Naive thymus-derived CD4-positive, alpha-beta T cell (primary cell): ENCODE measurements at places on chromosomes 7 and 10. TPM values are rescaled to one million over a fixed set of nuclear protein-coding genes. Genes with fewer than 3 reads are reported as not detected.

GRCh38 chr7:148436571-148436970 is 154.0 kb upstream of the C7orf33 start:
- no peak for DNase-seq
- no peaks in the 10 kb centered on the region for H3K4me1 ChIP-seq
- H3K36me3 ChIP-seq: no peaks in the 10 kb centered on the region
- no peak overlapping the region for H3K27ac ChIP-seq
- no peaks in the 10 kb centered on the region for H3K27me3 ChIP-seq

The PRLHR gene
- total RNA-seq: not detected

DNA sequence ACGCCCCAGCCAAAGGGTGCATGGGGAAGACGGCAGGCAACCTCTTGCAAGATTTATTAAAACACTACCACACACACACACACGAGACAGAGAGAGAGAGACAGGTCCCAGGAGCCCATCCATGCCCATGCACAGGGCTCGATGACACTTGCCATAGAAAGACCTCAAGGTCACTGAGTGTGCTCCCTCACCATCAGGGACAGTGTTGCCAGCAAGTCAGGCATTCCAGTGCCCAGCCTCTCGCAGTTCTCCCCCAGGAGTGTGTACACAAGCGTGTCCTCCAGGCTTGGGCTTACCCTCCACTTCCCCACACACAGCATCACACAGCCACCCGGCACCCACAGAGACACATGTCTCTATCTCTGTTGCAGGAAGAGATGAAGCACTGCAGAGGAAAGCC is 46.8 kb upstream of the SLF2 start:
- H3K4me3 ChIP-seq: no peak overlapping the region
- H3K27ac ChIP-seq: no peak overlapping the region
- DNase-seq: no peak
- H3K27me3 ChIP-seq: peaks cover 3% of the 10 kb centered on the region
- H3K4me1 ChIP-seq: no peaks in the 10 kb centered on the region
- no peaks in the 10 kb centered on the region for H3K36me3 ChIP-seq

The STOX1 gene
- total RNA-seq: 1.2 TPM
